ENCODE measurements at places on chromosomes 6 and 20.

GRCh38 chr6:106181664-106182418, 95.7 kb downstream of the PRDM1 start:
- H3K4me3 ChIP-seq, result no peak overlapping the region
- H3K27ac ChIP-seq, result no peak overlapping the region
- no peaks in the 10 kb centered on the region for H3K36me3 ChIP-seq
- DNase-seq, result no peak
- no peaks in the 10 kb centered on the region for H3K27me3 ChIP-seq
- no peaks in the 10 kb centered on the region for H3K4me1 ChIP-seq

- DNase-seq, result no peak
- H3K27me3 ChIP-seq, result peaks cover 32% of the 10 kb centered on the region
- H3K27ac ChIP-seq, result no peak overlapping the region
- peaks cover 4% of the 10 kb centered on the region for H3K36me3 ChIP-seq
- H3K4me1 ChIP-seq, result no peaks in the 10 kb centered on the region
Observed at GRCh38 chr20:745683-746301, 22.5 kb downstream of the SLC52A3 start.

- no peaks in the 10 kb centered on the region for H3K36me3 ChIP-seq
- DNase-seq, result no peak
- H3K4me3 ChIP-seq, result no peak overlapping the region
- no peak overlapping the region for H3K27ac ChIP-seq
Observed at GRCh38 chr6:144252259-144252658, 32.9 kb upstream of the UTRN start.

DNA sequence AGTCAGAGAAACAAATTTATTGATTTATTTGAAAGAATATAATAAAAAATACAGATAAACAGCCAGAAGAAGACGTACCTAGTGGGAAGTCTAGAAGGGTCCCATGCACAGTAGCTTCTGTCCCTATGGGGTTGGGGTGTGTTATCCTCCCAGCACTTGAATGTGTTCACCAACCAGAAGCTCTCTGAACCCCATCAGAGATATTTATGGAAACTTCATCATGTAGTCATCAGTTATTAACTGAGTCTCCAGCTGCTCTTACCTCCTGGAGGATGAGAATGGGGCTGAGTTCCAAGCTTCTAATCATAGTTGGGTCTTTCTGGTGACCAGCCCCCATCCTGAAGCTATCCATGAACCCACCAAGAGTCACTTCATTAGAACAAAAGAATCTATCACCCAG, 15.4 kb upstream of the USP45 start:
- H3K27ac ChIP-seq, result no peak overlapping the region
- no peak for DNase-seq
- no peaks in the 10 kb centered on the region for H3K36me3 ChIP-seq

DNA sequence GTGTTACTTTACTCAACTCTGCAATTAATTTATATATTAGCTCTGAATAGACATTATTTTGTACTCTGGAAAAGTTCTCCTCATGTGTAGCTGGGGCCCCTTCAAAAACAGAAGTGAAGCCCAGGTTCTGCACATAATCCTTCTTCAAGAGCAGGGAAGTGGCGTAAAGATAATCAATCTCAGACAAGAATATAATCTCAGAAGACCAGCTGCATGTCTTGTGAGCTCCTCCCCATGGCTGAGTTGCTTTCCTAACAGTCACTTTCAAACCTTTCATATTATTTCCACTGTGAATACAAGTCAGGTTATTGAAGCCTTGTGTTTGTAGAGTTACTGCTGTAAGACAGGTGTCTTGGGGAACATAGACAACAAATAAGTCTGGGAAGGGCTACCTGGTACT, 691.9 kb downstream of the RFPL4B start:
- H3K27ac ChIP-seq, result no peak overlapping the region
- H3K27me3 ChIP-seq, result no peaks in the 10 kb centered on the region
- peaks cover 22% of the 10 kb centered on the region for H3K4me1 ChIP-seq

GRCh38 chr6:107235007-107235406, 119.7 kb upstream of the BEND3 start:
- peak overlapping the region; percentile 27 for H3K27ac ChIP-seq
- H3K4me1 ChIP-seq, result peaks cover 21% of the 10 kb centered on the region

- peaks cover 8% of the 10 kb centered on the region for H3K36me3 ChIP-seq
- peaks cover 22% of the 10 kb centered on the region for H3K4me1 ChIP-seq
- no peak for DNase-seq
Observed at GRCh38 chr20:4883546-4883945, 117.8 kb downstream of the SLC23A2 start.

Measured in neural crest cell (in vitro differentiated cells).